ENCODE measurements at places on chromosomes 3 and 15.

GRCh38 chr3:127325629-127325961 is 37.7 kb upstream of the PRR20G start:
- H3K27ac ChIP-seq, result no peak overlapping the region
- H3K36me3 ChIP-seq, result no peaks in the 10 kb centered on the region
- no peak overlapping the region for H3K4me3 ChIP-seq
- no peaks in the 10 kb centered on the region for H3K27me3 ChIP-seq
- no peak for DNase-seq
- H3K4me1 ChIP-seq, result no peaks in the 10 kb centered on the region

- no peak overlapping the region for H3K27ac ChIP-seq
- H3K4me3 ChIP-seq, result no peak overlapping the region
- H3K36me3 ChIP-seq, result no peaks in the 10 kb centered on the region
- no peaks in the 10 kb centered on the region for H3K27me3 ChIP-seq
Measured at GRCh38 chr15:31100738-31101137, 787 bp downstream of the TRPM1 start.

DNA sequence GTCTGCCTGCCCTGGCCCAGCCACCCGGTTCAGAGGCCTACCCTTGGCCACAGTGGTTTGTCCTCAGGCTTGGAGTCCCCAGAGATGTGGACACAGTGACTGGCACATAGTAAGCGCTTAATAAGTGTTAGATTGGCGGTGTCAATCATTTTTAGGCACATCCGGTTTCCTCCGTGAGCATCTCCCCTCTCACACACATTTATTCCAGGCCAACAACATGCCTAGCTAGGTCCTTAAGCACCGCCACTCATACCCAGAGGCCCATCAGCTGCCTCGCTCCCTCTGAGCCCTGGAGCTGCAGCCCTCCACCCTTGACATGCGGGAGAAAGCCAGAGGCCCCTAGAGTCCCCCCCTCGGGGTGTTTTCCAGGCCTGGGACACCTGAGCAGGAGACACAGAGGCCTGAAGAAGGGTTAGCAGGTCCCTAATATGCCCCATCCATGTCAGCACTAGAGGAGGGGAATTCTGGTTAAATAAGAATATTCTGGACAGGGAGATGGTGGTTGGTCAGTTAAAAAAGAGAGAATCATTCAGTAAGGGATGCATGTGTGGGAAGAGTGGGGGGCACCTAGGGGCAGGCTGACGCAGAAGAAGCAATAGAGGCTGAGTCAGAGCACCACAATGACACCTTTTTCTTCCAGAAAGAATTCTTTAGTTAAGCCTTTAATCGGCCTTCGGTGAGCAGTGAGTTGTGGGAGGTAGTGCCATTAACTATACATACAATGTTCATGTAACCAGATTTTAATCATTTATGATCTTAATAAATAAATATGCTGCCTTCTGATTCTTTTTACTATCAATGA is 22.3 kb downstream of the NR2F2 start:
- no peak for DNase-seq
- H3K4me1 ChIP-seq, result peaks cover 14% of the 10 kb centered on the region
- H3K27ac ChIP-seq, result no peak overlapping the region

- no peak overlapping the region for H3K4me3 ChIP-seq
- no peak for DNase-seq
- H3K27me3 ChIP-seq, result no peaks in the 10 kb centered on the region
Measured at GRCh38 chr15:76863123-76863522, 42.0 kb downstream of the SCAPER start.

- peaks cover 33% of the 10 kb centered on the region for H3K4me1 ChIP-seq
- H3K27me3 ChIP-seq, result peaks cover 2% of the 10 kb centered on the region
- H3K27ac ChIP-seq, result no peak within 1 kb of the TSS
- DNase-seq, result peak; percentile 89
- H3K36me3 ChIP-seq, result no peaks in the 10 kb centered on the region
Measured at GRCh38 chr15:60397772-60398445, at the start of gene ANXA2. ANXA2 (minus strand) TSS chr15:60397986; CDS start chr15:60386075, 11,911 bp downstream.

DNA sequence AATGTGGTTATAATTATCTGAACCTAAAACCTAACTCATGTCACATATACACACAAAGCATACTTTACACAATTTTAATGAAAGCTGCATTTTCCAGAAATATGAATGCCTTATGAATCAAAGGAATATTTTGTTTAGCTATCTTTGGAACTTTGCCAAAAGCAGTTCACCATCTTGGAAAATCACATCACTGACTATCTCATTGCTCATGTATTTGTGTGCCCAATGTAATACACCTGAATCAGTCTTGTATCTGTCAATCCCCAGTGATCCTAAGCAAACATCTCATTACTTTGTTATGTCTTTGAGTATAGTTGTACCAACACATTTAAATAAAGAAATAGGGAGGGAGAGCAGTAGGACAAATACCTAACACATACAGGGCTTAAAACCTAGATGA is 15.6 kb upstream of the CD47 start:
- no peaks in the 10 kb centered on the region for H3K27me3 ChIP-seq
- H3K4me1 ChIP-seq, result peaks cover 13% of the 10 kb centered on the region
- no peak overlapping the region for H3K4me3 ChIP-seq
- no peak for DNase-seq
- H3K36me3 ChIP-seq, result no peaks in the 10 kb centered on the region

DNA sequence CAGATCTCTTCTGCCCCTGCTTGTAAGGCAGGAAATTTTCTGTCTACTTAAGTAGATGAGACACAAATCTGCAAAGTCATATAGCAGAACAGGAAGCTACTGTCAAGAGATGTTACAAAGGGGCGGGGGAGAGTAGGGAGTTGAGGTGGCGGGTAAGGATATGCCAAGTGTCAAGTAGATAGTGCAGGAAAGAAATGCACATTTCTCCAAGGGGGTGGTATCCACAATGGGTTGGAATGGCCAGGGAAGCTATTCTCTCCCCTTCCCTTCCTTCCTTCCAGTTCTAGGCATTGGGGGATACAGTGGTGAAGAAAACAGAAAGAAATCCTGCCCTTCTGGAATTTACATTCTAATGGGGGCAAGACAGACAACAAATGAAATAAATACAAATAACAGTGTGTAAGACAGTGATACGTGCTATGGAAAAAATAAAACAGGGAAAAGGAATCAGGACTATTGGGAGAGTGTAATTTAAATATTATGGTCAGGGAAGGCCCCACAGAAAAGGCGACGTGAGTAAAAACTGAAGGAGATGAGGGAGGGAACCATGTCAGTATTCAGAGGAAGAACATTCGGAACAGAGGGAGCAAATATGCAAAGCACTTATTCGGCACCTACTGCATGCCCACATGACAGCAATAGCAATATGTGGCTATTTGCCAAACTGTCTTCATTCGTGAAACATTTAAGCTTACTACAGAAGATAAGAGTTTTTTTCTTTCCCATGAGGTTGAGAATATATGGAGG is 42.8 kb upstream of the RNU6-1 start:
- peak; percentile 72 for DNase-seq
- H3K4me3 ChIP-seq, result no peak overlapping the region
- no peaks in the 10 kb centered on the region for H3K36me3 ChIP-seq
- H3K27me3 ChIP-seq, result no peaks in the 10 kb centered on the region

GRCh38 chr3:10707400-10708215 is 108.4 kb upstream of the SLC6A11 start:
- peaks cover 6% of the 10 kb centered on the region for H3K4me1 ChIP-seq
- peak overlapping the region; percentile 26 for H3K4me3 ChIP-seq
- H3K36me3 ChIP-seq, result no peaks in the 10 kb centered on the region
- H3K27me3 ChIP-seq, result peaks cover 88% of the 10 kb centered on the region
- DNase-seq, result peak; percentile 18

DNA sequence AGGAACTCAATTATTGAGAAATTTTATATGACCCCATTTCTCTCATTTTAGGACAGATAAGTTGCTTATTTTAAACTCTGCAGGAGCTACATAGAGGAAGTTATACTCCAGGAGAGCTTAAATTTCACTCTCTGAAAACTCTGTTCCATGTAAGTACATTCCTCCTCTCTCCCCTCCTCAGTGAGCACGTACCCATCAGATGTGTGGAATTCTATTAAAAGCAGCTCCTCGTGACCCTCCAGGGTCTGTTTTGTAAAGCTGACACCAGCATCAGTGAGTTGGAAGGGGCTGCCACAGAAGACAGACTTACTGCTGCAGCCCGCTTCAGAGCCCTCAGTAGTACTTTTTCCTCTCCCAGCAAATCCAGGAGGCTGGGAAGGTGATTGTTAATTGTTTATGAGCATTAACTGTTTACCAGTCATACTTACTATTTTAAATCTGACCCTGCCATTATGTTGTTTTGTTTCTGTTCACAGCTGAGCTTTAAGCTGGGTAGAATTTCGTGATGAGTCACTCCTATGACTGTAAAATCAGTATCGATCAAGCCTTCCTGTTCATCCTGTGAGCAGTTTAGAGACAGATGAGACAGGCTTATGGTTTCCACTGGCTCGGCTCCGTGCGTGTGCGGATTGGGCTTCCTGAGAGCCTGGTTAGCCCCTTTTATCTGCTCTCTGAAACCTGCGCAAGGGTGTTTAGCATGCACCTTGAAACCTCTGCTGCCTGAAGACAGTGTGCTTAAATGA is 20.4 kb downstream of the IGF1R start:
- peaks cover 27% of the 10 kb centered on the region for H3K4me1 ChIP-seq
- no peak for DNase-seq
- H3K27ac ChIP-seq, result no peak overlapping the region
- no peak overlapping the region for H3K4me3 ChIP-seq

- peaks cover 3% of the 10 kb centered on the region for H3K27me3 ChIP-seq
- H3K4me3 ChIP-seq, result no peak overlapping the region
- DNase-seq, result no peak
- no peaks in the 10 kb centered on the region for H3K4me1 ChIP-seq
- H3K36me3 ChIP-seq, result no peaks in the 10 kb centered on the region
Measured at GRCh38 chr3:61683549-61684236, 122.3 kb downstream of the PTPRG start.

- H3K27ac ChIP-seq, result no peak overlapping the region
- DNase-seq, result peak; percentile 62
- no peaks in the 10 kb centered on the region for H3K36me3 ChIP-seq
Measured at GRCh38 chr15:101559952-101560351, 70.4 kb upstream of the PCSK6 start.

DNA sequence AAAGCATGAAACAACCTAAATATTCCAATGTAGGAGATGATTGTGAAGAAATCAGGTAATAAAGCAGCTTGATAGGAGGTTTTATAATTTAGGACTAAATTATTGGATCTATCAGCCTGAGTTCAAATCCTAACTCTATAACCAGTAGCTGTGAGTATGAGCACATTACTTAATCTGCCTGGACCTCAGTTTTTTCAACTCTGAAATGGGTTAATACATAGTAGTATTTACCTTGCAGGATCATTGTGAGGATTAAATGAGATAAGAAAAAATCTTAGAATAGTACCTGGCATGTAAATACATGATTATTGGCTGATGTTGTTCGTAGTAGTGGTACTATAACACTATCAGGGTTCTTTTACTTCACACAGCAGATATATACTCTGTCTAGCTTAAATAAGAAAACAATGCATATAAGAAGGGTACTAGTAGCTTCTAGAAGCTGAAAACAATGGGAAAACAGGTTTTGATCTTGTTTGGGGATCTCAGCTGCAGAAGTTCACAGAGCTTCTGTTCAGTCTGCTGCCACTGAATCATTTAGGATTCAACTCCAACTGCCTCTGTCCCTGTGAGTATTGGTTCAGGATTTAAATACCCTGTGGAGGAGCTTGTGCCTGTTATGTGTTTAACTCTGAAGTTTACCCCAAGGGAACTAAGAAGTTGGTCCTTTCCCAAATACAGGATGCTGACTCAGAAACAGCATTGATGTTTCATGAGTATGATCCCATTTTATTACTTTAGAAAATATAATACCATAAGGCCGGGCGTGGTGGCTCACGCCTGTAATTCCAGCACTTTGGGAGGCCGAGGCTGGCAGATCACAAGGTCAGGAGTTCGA is 34.2 kb downstream of the KAT2B start:
- H3K27me3 ChIP-seq, result no peaks in the 10 kb centered on the region
- H3K27ac ChIP-seq, result no peak overlapping the region
- peaks cover 6% of the 10 kb centered on the region for H3K36me3 ChIP-seq
- H3K4me3 ChIP-seq, result no peak overlapping the region
- no peak for DNase-seq

GRCh38 chr3:67239353-67239752 is 241.2 kb downstream of the KBTBD8 start:
- no peak overlapping the region for H3K4me3 ChIP-seq
- no peaks in the 10 kb centered on the region for H3K4me1 ChIP-seq
- H3K36me3 ChIP-seq, result no peaks in the 10 kb centered on the region
- no peaks in the 10 kb centered on the region for H3K27me3 ChIP-seq
- DNase-seq, result no peak

DNA sequence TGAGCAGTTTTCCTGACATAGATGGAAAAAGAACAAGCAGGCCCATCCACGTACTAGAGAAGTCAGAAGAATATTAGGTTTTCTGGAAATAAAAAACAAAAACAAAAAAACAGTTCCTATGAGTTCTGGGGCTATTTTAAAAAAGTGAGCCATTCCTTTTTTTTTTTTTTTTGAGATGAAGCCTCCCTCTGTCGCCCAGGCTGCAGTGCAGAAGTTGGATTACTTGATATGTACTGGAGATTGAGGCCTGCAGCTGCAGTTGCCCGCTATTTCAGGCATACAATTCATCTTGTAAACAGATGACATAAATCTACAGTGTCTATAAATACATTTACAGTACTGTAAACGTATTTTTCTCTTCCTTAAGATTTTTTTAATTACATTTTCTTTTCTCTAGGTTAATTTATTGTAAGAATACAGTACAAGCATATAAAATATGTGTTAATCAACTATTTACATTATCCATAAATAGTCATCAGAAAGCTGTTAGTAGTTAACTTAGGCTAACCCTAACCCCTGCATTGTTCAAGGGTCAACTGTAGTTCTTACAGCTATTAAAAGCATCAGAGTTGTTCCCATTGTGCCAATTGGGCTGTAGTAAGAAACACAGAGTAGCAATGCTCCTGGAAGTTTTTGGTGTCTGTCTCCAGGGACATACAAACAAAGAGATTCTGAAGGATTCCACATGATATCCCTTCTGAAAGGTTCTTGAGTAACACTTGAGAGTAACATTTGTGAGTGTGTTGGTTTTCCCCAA is 11.2 kb upstream of the ACTL6A start:
- no peak for DNase-seq
- no peaks in the 10 kb centered on the region for H3K27me3 ChIP-seq
- H3K27ac ChIP-seq, result no peak overlapping the region
- no peak overlapping the region for H3K4me3 ChIP-seq
- no peaks in the 10 kb centered on the region for H3K4me1 ChIP-seq

GRCh38 chr3:37810848-37811247 is 50.8 kb upstream of the CTDSPL start:
- H3K36me3 ChIP-seq, result peaks cover 11% of the 10 kb centered on the region
- no peak for DNase-seq
- H3K27ac ChIP-seq, result no peak overlapping the region

- H3K27me3 ChIP-seq, result no peaks in the 10 kb centered on the region
- DNase-seq, result no peak
- no peaks in the 10 kb centered on the region for H3K36me3 ChIP-seq
- no peaks in the 10 kb centered on the region for H3K4me1 ChIP-seq
Measured at GRCh38 chr15:51156957-51157356, 62.3 kb upstream of the TNFAIP8L3 start.

DNA sequence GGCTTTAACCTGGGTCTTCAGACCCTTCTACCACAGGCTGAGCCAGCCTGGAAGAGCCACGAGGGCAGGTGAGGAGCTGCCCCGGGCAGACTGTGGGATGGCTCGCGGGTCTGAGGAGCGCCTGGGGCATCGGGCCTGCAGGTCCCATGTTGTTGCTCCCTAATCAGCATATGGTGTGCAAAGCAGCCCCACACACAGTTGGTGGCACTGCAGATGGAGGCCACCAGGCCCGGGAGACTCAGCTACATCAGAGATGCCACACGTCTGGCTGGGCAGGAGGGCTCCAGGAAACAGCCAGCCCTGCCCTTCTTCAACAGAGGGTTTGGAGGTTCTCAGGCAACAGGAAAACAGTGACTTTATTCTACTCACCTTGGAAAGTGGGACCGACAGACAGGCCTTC is 63.9 kb downstream of the XXYLT1 start:
- H3K4me1 ChIP-seq, result peaks cover 3% of the 10 kb centered on the region
- no peak for DNase-seq
- no peaks in the 10 kb centered on the region for H3K27me3 ChIP-seq
- H3K4me3 ChIP-seq, result no peak overlapping the region
